ENCODE measurements at places on chromosomes 5 and 9.

- no peaks in the 10 kb centered on the region for H3K27me3 ChIP-seq
- H3K36me3 ChIP-seq: no peaks in the 10 kb centered on the region
- no peaks in the 10 kb centered on the region for H3K4me1 ChIP-seq
- DNase-seq: no peak
- H3K27ac ChIP-seq: no peak overlapping the region
These were observed 297.6 kb downstream of the CDH10 start for GRCh38 chr5:24347158-24347557.

- H3K4me3 ChIP-seq: no peak overlapping the region
- H3K36me3 ChIP-seq: no peaks in the 10 kb centered on the region
- peaks cover 15% of the 10 kb centered on the region for H3K4me1 ChIP-seq
- DNase-seq: no peak
- no peaks in the 10 kb centered on the region for H3K27me3 ChIP-seq
These were observed 213.2 kb downstream of the GABBR2 start for GRCh38 chr9:98495530-98495929.

GRCh38 chr5:32083981-32084430 lies 90.1 kb downstream of the GOLPH3 start:
- H3K4me3 ChIP-seq: no peak overlapping the region
- peaks cover 19% of the 10 kb centered on the region for H3K4me1 ChIP-seq
- no peaks in the 10 kb centered on the region for H3K27me3 ChIP-seq
- H3K36me3 ChIP-seq: no peaks in the 10 kb centered on the region
- peak; percentile 12 for DNase-seq

DNA sequence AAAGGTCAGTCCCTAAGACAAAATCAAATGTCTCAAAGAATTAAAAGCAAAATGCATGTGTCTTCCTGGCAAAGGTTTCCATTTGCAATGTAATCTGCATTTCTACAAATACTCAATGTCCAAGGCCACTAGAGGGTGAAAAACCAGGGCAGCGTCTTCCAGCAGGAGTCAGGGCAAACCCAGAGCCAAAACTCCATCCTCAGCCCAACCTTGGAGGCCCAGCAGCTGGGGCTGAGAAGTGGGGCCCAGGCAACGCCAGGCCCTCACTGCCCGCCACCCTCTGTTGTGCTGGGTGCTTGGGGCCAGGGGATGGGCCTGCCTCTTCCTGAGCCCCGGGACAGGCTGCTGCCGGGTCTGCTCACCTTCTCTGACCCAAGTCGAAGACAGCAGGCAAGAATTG lies 200.1 kb downstream of the PAX5 start:
- 0 out of 2 replicates have a peak, but pooled peaks cover 1% of the 10 kb centered on the region for H3K27me3 ChIP-seq
- H3K36me3 ChIP-seq: no peaks in the 10 kb centered on the region
- H3K27ac ChIP-seq: no peak overlapping the region
- peaks cover 24% of the 10 kb centered on the region for H3K4me1 ChIP-seq
- H3K4me3 ChIP-seq: no peak overlapping the region

DNA sequence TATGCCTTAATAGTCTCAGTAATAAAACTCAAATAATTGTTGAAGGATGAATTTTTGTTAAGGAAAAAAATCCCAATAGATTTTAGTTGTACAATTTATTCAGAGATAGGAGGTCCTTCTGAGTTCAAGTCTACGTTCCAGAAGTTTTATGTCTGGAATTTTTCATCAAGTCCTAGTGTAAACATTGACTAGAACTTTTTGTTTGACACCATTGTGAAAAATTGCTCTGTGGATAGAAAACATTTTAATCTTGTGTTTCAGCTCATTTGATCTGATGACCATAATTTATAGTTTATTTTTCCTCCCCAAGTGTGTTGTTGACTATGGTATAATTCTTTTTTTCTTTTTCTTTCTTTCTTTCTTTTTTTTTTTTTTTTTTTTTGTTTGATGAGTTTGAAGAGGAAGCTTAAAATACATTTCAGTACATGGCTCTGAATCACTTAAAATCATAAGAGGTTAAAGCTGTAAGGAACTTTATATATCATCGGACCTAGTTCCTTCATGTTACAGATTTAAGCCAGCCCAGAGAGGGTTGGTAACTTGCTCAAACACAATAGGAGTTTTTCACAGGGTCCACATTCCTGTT lies 20.7 kb downstream of the ITGA1 start:
- DNase-seq: no peak
- peaks cover 56% of the 10 kb centered on the region for H3K4me1 ChIP-seq
- no peak overlapping the region for H3K27ac ChIP-seq
- no peaks in the 10 kb centered on the region for H3K27me3 ChIP-seq
- peaks cover 14% of the 10 kb centered on the region for H3K36me3 ChIP-seq
- H3K4me3 ChIP-seq: no peak overlapping the region

- H3K4me3 ChIP-seq: no peak overlapping the region
- no peaks in the 10 kb centered on the region for H3K4me1 ChIP-seq
- H3K36me3 ChIP-seq: peaks cover 9% of the 10 kb centered on the region
- no peaks in the 10 kb centered on the region for H3K27me3 ChIP-seq
These were observed 28.3 kb upstream of the CER1 start for GRCh38 chr9:14750821-14751220.

GRCh38 chr9:79000230-79001002 lies 571.3 kb upstream of the TLE4 start:
- H3K4me1 ChIP-seq: no peaks in the 10 kb centered on the region
- H3K27ac ChIP-seq: no peak overlapping the region
- no peaks in the 10 kb centered on the region for H3K36me3 ChIP-seq

- no peaks in the 10 kb centered on the region for H3K36me3 ChIP-seq
- H3K27ac ChIP-seq: no peak overlapping the region
- no peak overlapping the region for H3K4me3 ChIP-seq
- no peak for DNase-seq
- H3K4me1 ChIP-seq: no peaks in the 10 kb centered on the region
These were observed 88.8 kb downstream of the ANXA2R start for GRCh38 chr5:42951293-42951840.

DNA sequence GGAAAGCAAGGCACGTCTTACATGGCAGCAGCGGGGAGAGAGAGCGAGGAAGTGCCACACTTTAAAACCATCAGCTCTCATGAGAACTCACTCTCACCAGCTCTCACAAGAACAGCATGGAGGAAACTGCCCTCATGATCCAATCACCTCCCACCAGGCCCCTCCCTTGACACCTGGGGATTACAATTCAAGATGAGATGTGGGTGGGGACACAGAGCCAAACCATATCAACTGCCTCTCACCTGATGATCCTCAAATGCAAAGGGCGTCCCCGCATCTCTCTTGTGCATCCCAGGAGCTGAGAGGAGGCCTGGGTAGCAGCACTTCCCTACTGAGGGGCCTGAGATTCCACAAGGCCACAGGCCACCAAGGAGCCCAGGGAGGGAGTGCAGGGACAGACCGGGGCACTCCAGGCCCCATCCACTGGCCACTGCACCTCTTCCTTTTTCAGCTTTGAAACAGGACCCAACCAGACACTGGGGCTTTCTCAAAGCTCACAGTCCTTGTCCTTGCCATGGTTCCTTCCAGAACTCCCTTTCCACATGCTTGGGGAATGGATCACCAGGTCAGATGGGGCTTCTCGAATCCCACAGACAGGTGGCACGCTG lies 54.5 kb upstream of the IL17B start:
- no peaks in the 10 kb centered on the region for H3K36me3 ChIP-seq
- no peak for DNase-seq
- H3K4me3 ChIP-seq: no peak overlapping the region
- H3K27me3 ChIP-seq: peaks cover 4% of the 10 kb centered on the region
- H3K4me1 ChIP-seq: peaks cover 77% of the 10 kb centered on the region
- H3K27ac ChIP-seq: no peak overlapping the region

DNA sequence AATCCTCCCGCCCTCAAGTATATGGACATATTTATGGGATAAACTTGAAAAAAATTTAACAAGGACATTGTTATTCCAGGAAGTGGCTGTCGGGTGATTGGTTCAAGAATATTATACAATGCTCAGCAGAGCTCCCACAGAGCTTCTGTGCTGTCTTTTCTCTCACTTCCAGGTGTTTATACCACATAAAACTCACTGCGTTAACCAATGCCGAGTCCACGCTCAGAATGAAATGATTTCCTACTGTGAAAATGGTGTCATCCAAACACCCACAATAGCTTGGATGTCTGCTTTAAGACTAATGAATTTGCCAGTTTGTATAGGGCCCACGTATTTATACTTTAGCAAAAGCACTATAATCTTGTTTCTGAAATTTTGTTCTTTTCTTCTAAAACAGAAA lies 368.2 kb downstream of the NDUFS4 start:
- H3K36me3 ChIP-seq: no peaks in the 10 kb centered on the region
- DNase-seq: no peak
- no peak overlapping the region for H3K4me3 ChIP-seq
- H3K27me3 ChIP-seq: no peaks in the 10 kb centered on the region
- no peak overlapping the region for H3K27ac ChIP-seq

- no peak overlapping the region for H3K27ac ChIP-seq
- H3K4me3 ChIP-seq: no peak overlapping the region
- no peaks in the 10 kb centered on the region for H3K36me3 ChIP-seq
These were observed 469.2 kb upstream of the ZNF608 start for GRCh38 chr5:125215593-125215992.

GRCh38 chr5:102800427-102800826 lies 45.3 kb downstream of the PAM start:
- no peak for DNase-seq
- no peaks in the 10 kb centered on the region for H3K36me3 ChIP-seq
- H3K4me3 ChIP-seq: no peak overlapping the region
- H3K4me1 ChIP-seq: peaks cover 16% of the 10 kb centered on the region
- H3K27me3 ChIP-seq: no peaks in the 10 kb centered on the region

GRCh38 chr9:129671065-129671464 lies 5.6 kb downstream of the PRRX2 start:
- no peak for DNase-seq
- no peaks in the 10 kb centered on the region for H3K4me1 ChIP-seq
- H3K27me3 ChIP-seq: peaks cover 76% of the 10 kb centered on the region
- no peak overlapping the region for H3K27ac ChIP-seq
- no peak overlapping the region for H3K4me3 ChIP-seq

All from HepG2 (cell line).